ENCODE measurements at places on chromosomes 4 and X.

- DNase-seq, result no peak
Observed at GRCh38 chr4:83449009-83449408, 6.6 kb downstream of the HELQ start.

DNA sequence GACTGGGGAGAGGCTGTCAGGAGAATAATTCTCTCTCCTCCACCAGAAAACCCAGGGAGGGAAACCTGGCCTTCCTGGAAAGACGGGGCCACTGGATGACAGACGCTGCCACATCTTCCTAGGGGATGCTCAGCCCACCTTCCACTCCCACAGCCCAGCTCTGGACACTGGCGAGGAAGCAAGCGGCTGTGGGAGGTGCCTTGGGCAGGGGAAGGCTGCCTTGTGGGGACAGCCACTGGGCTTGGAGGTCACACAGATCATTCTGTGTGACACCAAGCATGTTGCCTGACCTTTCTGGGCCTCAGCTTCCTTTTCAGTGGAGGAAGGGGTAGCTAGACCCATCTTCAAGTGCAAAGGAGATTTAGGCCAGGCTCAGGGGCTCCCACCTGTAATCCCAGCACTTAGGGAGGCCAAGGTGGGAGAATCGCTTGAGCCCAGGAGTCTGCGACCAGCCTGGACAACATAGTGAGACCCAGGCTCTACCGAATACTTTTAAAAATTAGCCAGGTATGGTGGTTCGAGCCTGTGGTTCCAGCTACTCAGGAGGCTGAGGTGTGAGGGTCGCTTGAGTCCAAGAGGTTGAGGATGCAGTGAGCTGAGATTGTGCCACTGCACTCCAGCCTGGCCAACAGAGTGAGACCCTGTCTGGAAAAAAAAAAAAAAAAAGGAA, 9.8 kb upstream of the MSX1 start:
- no peak for DNase-seq

- no peak for DNase-seq
Observed at GRCh38 chrX:74800062-74800461, 125.2 kb downstream of the NEXMIF start.

GRCh38 chr4:138277133-138277532, 35.0 kb upstream of the SLC7A11 start:
- DNase-seq, result no peak
